ENCODE measurements at places on chromosomes 6 and 20. TPM values are rescaled to one million over a fixed set of nuclear protein-coding genes. Genes with fewer than 3 reads are reported as not detected.

- no peak overlapping the region for H3K4me3 ChIP-seq
- H3K27ac ChIP-seq, result no peak overlapping the region
- H3K27me3 ChIP-seq, result no peaks in the 10 kb centered on the region
- no peaks in the 10 kb centered on the region for H3K36me3 ChIP-seq
- DNase-seq, result no peak
These were observed 23.0 kb upstream of the FLRT3 start for GRCh38 chr20:14360416-14360815.

The HSPA12B gene
- 0.21 TPM for total RNA-seq

GRCh38 chr20:36467076-36467999 lies 74.0 kb upstream of the MYL9 start:
- no peaks in the 10 kb centered on the region for H3K27me3 ChIP-seq
- H3K4me3 ChIP-seq, result no peak overlapping the region
- peak overlapping the region; percentile 36 for H3K27ac ChIP-seq
- no peaks in the 10 kb centered on the region for H3K36me3 ChIP-seq
- peaks cover 60% of the 10 kb centered on the region for H3K4me1 ChIP-seq

DNA sequence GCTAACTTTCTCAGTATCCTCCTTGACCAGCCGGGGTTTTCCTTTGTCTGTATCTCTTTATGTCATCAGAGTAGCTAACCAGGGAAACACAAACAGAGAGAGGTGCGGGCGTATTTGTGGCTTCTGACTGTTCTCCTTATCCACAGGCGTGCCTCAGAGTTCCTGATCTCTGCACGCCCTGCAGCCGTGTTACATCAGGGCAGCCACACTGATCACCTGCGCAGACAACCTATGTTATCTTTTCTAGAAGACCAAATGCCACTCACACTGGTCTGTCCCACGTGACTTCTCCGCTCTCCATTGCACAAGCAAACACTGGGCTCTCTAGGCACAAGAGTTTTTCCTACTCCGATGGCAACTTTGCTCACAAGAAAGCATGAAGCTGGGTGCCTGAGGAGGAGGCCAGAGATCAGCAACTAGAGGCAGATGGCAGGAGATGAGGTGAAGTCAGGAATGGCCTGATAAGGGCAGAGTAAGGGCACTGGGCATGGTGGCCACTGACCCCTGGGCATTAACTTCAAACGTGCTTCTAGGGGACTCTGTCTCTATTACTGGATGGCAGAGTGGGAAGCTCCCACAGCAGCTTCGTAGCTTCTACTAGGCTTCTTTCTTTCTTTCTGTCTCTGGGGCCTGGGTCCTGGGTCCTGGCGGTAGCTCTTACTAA lies 4.5 kb downstream of the PDE10A start:
- no peaks in the 10 kb centered on the region for H3K36me3 ChIP-seq
- H3K27me3 ChIP-seq, result no peaks in the 10 kb centered on the region

The CST1 gene
- total RNA-seq, result not detected

DNA sequence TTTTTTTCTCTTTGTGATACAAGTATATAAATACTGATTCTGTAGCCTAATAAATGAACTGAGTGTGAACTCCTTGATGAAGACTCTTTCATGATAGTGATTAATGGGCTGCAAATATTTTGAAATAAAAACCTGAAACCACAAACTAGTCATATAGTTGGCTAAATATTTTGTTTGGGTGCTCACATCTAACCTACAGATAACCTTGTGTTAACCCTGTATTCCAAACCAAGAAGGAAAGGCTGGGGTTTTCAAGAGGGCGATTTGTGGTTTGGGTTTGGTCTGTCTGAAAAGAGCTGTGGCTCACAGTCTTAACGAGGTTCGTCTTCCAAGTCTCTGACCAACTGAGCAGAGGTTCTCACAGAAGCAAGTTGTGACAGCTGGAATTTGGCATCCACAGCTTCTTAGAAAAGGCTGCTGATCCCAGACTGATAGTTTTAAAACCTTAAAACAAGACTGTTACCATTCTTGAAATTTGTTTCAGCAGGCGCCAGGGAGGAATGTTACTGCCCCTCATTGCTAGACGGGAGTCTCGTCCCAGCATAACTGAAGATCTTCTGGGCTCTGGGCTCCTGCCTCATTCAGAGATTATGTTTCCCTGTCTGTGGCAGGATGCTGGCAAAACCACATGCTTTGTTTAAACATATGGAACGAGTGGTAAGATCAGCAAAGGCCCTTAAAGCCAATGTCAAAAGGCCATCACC lies 736.4 kb upstream of the MARCKS start:
- 0 out of 2 replicates have a peak, but pooled peaks cover 2% of the 10 kb centered on the region for H3K4me1 ChIP-seq
- H3K27me3 ChIP-seq, result no peaks in the 10 kb centered on the region
- no peak overlapping the region for H3K4me3 ChIP-seq
- H3K36me3 ChIP-seq, result no peaks in the 10 kb centered on the region

The ULBP2 gene
- total RNA-seq, result 0.69 TPM

GRCh38 chr20:20480689-20481088 lies 112.8 kb downstream of the INSM1 start:
- H3K4me1 ChIP-seq, result no peaks in the 10 kb centered on the region
- no peak for DNase-seq
- H3K27me3 ChIP-seq, result no peaks in the 10 kb centered on the region
- no peak overlapping the region for H3K4me3 ChIP-seq
- no peaks in the 10 kb centered on the region for H3K36me3 ChIP-seq

The C6orf58 gene
- total RNA-seq, result not detected

The PRR18 gene
- 0.23 TPM for total RNA-seq

The CD2AP gene
- 41.8 TPM for total RNA-seq

GRCh38 chr20:49775229-49775693 lies 37.4 kb upstream of the SLC9A8 start:
- H3K4me1 ChIP-seq, result peaks cover 17% of the 10 kb centered on the region
- no peak overlapping the region for H3K4me3 ChIP-seq
- no peaks in the 10 kb centered on the region for H3K36me3 ChIP-seq
- DNase-seq, result peak; percentile 91
- H3K27me3 ChIP-seq, result no peaks in the 10 kb centered on the region

The DOK5 gene
- 0.18 TPM for total RNA-seq

DNA sequence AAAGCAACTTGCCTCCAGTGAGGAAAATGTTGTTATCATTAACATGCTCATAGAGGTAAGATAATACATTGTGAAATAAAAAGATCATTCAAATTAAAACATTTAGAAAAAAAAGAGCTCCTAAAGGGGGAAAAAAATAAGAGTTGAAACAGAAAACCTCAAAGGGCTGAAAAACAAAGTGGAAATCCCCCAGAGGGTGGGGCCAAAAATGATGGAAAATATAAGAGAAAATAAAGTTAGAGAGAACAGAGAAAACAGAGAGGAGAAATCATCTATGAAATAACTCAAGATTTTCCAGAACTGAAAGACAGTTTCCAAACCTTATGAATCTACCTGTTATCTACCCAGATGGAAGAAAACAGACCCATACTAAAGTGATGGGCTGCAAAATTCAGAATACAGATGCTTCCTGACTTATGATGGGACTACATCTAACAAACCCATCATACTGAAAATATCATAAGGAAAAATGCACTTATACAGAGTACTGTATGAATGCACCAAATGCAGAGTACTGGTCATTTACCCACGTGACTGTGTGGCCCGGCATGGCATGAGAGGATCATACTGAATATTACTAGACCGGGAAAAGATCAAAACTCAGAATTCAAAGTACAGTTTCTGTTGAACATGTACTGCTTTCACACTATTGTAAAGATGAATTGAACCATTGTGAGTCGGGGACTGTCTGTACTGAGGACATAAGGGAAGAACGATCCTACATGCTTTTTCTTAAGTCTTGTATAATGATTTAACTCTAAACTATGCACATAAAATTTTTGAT lies 4.0 kb downstream of the ZBTB24 start:
- H3K4me3 ChIP-seq, result 0 out of 2 replicates have a peak overlapping the region, but pooled peaks have one; percentile 7
- H3K27me3 ChIP-seq, result no peaks in the 10 kb centered on the region
- H3K4me1 ChIP-seq, result peaks cover 48% of the 10 kb centered on the region

- no peaks in the 10 kb centered on the region for H3K4me1 ChIP-seq
- no peak overlapping the region for H3K27ac ChIP-seq
- H3K36me3 ChIP-seq, result no peaks in the 10 kb centered on the region
These were observed 581.0 kb upstream of the MAP3K7 start for GRCh38 chr6:91167846-91168245.

The SLC32A1 gene
- not detected for total RNA-seq

The NFATC2 gene
- total RNA-seq, result 10.6 TPM
